Hair follicular keratinocyte (primary cell): ENCODE measurements at places on chromosomes 16 and 17. TPM values are rescaled to one million over a fixed set of nuclear protein-coding genes. Genes with fewer than 3 reads are reported as not detected.

Gene CDC6
- 13.6 and 40.7 TPM in 2 replicates for total RNA-seq

Gene GAST
- total RNA-seq, result not detected in 2 replicates

Gene EFCAB3
- total RNA-seq, result not detected in 2 replicates

Gene MYOCD
- 0.04 TPM in 1 of 2 replicates, not detected in the other for total RNA-seq

Gene HEXIM2
- total RNA-seq, result 3.5 and 5.5 TPM in 2 replicates

Gene CLEC18C
- 0.08 TPM in 1 of 2 replicates, not detected in the other for total RNA-seq

Gene TMEM235
- not detected in 2 replicates for total RNA-seq

Gene UBB
- 516 and 671 TPM in 2 replicates for total RNA-seq

Gene PIK3R6
- not detected in 2 replicates for total RNA-seq

Gene ZFP3
- 0.30 and 0.94 TPM in 2 replicates for total RNA-seq

Gene GDPD1
- total RNA-seq, result 0.19 and 1.5 TPM in 2 replicates

Gene MARVELD3
- total RNA-seq, result 9.2 and 9.6 TPM in 2 replicates

Gene C17orf107
- total RNA-seq, result 1.1 and 2.2 TPM in 2 replicates

Gene SEPHS2
- 15.9 and 20.4 TPM in 2 replicates for total RNA-seq

Gene IL34
- total RNA-seq, result 0.19 TPM in 1 of 2 replicates, not detected in the other

Gene P2RX1
- total RNA-seq, result not detected in 2 replicates

Gene LPO
- not detected in 2 replicates for total RNA-seq
